A549 treated with AZD2906 at 1 μM for 4 hours (cell line): ENCODE measurements at places on chromosomes 13 and 19. TPM values are rescaled to one million over a fixed set of nuclear protein-coding genes. Genes with fewer than 3 reads are reported as not detected.

Gene KIR2DL1
- not detected in 5 replicates for total RNA-seq

Gene KLK2
- 0.06 to 0.27 TPM (median 0.13 TPM) in 5 replicates for total RNA-seq

Gene ZNF350
- 3.4 to 5.1 TPM (median 3.5 TPM) in 5 replicates for total RNA-seq

Gene STOML3
- total RNA-seq = not detected in 5 replicates

Gene IZUMO4
- 0.41 to 0.98 TPM (median 0.79 TPM) in 5 replicates for total RNA-seq

Gene KLK3
- not detected in 5 replicates for total RNA-seq

Gene CD79A
- total RNA-seq = 0.80 to 1.3 TPM (median 1.0 TPM) in 5 replicates

Gene FFAR3
- 0.08 TPM in 1 of 5 replicates, not detected in the others for total RNA-seq
